ENCODE measurements at places on chromosomes 3 and 15. TPM values are rescaled to one million over a fixed set of nuclear protein-coding genes. Genes with fewer than 3 reads are reported as not detected.

The PLCH1 gene
- total RNA-seq: 0.33 TPM

The SMCO1 gene
- not detected for total RNA-seq

The CX3CR1 gene
- total RNA-seq: not detected

The XYLB gene
- total RNA-seq: 3.5 TPM

The MEX3B gene
- total RNA-seq: 13.1 TPM

The SH3GL3 gene
- total RNA-seq: not detected

The CYP1A2 gene
- not detected for total RNA-seq

The ALG1L2 gene
- total RNA-seq: not detected

The DUOXA1 gene
- not detected for total RNA-seq

The CD276 gene
- total RNA-seq: 95.7 TPM

The PLA2G4F gene
- total RNA-seq: not detected

The SLC2A2 gene
- total RNA-seq: not detected
